Head of caudate nucleus (tissue), 42 donors: ENCODE measurements at places on chromosomes 2 and 18.

- no peak for DNase-seq
Measured at GRCh38 chr2:150625303-150625702, 137.8 kb upstream of the RND3 start.

DNA sequence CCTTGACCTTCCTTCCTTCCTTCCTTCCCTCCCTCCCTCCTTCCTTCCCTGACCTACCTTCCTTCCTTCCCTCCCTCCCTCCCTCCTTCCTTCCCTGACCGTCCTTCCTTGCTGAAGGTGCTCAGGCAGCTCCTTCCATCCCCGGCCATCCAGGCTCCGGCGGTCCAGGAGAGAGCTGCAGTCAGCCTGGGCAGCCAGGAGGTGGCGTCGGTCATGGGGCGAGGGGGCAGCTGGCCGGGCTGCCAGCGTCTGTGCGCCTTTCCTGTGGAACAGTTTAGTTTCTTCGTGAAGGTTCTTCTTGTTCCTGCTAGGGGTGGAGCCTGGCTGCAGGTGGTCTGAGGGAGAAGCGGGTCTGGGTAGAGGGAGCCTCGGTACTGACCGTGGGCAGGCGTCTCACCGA, 15.7 kb downstream of the GPR35 start:
- DNase-seq = no peak

DNA sequence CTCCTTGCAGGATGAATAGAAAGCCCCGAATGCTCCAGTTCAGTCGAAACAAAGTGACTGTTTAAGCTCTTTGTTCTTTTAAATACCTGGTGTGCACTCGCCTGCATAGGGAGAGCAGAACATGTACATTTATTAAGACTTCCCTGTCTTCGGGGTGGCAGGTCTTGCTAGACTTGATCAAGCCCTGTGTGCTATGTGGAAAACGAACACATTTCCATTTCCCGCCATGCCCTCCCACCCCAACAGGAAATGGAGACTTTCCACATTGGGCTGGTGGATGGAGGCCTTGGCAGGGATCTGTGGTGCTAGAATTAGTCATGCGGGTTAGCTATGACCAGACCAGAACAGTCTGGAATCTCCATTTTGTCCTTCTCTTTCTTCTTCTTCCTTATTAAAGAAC, 321.0 kb upstream of the THSD7B start:
- no peak for DNase-seq

- no peak for DNase-seq
Measured at GRCh38 chr18:9495465-9495864, 20.2 kb downstream of the RALBP1 start.

- no peak for DNase-seq
Measured at GRCh38 chr2:35741556-35741955, 614.0 kb upstream of the CRIM1 start.
